Activated CD8-positive, alpha-beta T cell treated with anti-CD3 and anti-CD28 coated beads for 36 hours (primary cell): ENCODE measurements at places on chromosomes 5 and 9. TPM values are rescaled to one million over a fixed set of nuclear protein-coding genes. Genes with fewer than 3 reads are reported as not detected.
A peak's percentile ranks its signal among the peaks of the same experiment; 100 is the strongest.

GRCh38 chr5:168214886-168215285 is 76.6 kb upstream of the WWC1 start:
- DNase-seq, result no peak

DNA sequence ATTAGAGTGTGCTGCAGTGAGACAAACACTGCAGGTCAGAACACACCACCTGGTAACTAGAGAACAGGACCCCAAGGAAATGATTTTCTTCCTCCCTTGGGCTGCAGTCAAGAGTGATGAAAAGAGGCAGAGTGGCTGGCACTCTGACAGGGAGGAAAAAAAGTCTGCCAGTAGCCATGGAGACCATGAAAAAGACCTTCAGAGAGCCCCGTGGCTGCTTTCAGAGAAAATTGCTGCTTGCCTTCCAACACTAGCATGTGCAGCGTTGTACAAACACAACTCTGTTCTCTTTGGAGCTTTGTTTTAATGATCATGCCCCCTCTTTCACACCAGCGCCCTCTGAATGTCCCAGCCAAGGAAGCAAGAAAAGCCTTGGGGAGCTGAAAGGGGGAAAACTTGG is 68.8 kb downstream of the ANKRD55 start:
- no peak for DNase-seq

- no peak for DNase-seq
Measured at GRCh38 chr5:61965069-61965468, 340.9 kb upstream of the KIF2A start.

GRCh38 chr9:134139081-134139480 is 3.2 kb downstream of the WDR5 start:
- no peak for DNase-seq

- no peak for DNase-seq
Measured at GRCh38 chr5:181024245-181025064, 15.6 kb upstream of the BTNL9 start.

- DNase-seq, result no peak
Measured at GRCh38 chr5:56464935-56465768, 232.0 kb upstream of the ANKRD55 start.

DNA sequence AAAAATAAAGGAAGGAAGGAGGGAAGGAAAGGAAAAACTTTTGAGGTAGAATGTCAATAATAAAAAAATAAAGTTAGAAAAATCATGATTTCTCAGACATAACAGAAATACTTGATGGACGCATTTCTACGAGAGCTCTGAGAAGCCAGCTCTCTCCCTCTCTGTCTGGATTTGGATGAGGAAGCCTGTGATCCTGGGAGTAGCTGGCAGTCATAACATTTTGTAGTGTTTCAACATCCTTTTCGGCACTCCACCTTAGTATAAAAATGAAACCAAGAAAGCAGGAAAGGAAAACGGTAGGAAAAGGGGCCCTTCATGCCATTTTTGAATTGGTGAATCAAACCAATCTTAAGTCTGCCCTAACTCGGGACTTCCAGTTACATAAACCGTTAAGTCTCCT is 321.3 kb downstream of the EPB41L4A start:
- DNase-seq, result no peak

DNA sequence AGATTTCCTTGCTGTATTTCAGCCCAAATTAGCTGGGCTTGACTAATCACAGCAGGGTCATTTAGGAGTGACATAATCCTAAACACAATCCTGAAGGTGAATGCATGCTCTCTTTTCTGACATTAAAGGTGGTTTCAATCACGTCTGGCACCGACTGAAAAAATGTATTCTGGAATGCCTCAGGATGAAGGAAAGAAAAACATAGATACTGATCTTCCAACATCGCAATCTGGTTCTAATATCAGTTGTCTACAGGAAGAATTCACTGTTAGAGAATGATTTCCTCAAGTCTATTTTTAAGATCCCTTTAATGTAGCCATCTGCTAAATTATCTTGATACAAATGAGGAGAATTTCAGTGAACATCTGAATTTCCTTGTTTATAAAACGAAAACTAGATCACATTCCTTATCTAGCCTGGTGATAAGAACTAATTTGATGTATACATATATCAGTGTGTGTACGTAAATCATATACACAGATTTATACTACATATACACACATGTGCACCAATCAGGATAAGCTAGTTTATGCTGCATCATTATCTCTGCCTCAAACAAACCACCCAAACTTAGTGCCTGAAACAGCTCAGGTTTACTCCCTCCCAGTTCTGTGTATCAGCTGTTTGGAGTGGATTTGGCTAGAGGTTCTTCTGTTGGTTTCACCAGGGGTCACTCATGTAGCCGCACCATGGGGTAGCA is 31.3 kb upstream of the TAS2R1 start:
- DNase-seq, result no peak

DNA sequence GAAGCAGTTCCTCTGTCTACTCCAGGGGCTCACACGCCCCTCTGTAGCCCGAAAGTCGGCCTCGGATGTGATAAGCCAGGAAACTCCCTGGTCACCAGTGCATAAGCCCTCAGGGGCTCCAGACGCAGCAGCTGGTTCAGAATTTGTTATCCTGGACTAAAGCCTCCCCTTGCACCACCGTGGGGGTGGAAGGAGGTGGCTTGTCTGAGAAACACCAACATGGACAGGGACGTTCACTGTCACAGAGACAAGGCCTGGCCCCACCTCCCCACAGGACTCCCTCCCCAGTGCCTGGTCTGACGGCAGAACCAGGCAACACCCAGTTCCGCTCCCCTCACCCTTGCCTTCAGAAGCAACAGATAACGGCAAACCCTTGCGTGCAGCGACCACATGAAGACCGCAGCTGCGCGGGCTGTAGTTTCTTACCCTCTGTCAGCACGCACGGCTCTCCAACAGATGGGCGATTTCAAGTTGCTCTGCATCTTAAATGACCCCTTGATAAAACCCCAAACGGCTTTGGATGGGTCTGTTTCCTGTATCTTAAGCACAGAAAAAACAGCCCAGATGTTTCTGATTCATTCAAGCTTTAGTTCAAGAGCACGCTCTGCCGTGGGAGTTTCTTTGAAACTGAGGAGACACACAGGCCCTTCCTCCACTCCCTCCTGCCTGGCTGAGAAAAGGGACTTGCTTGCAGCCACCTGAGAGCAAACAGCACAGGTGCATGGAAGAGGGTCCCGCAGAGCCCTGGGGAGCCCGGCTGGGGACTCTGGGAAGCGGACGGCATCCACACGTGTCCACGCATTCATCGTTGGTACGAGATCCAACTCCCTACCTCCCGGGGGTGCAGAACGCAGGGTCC is 44.7 kb upstream of the NKD2 start:
- DNase-seq, result peak; percentile 88

DNA sequence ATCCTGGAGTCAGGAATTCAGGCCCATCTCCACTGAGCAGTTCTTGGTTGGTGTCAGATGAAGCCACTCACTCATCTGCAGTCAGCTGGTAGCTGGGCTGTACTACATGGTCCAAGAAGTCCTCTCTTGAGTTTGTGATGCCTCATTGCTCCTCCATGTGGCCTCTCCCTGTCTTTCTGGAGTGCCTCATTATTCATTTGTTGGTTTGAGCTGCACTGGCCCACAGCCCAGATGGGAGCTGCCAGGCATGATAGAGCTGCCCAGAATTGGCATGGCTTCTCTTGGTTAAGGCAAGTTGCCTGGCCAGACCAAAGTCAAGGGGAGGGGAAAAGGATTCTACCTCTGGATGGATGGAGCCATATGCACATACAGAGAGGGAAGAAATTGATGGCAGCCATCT is 8.0 kb downstream of the PTCD2 start:
- no peak for DNase-seq

STPG3 gene
- total RNA-seq, result not detected

FKTN gene
- total RNA-seq, result 13.9 TPM

CCNI2 gene
- total RNA-seq, result 8.7 TPM

PPP2CA gene
- total RNA-seq, result 147 TPM

HSDL2 gene
- 24.5 TPM for total RNA-seq

MARCOL gene
- not detected for total RNA-seq
